Esophagus squamous epithelium (tissue), 5 donors: ENCODE measurements at places on chromosomes 3 and 15.

GRCh38 chr3:150133293-150133692, 162.6 kb upstream of the PFN2 start:
- no peak overlapping the region for H3K4me3 ChIP-seq
- no peaks in the 10 kb centered on the region for H3K36me3 ChIP-seq
- no peak for DNase-seq
- H3K4me1 ChIP-seq: no peaks in the 10 kb centered on the region

- H3K4me1 ChIP-seq: no peaks in the 10 kb centered on the region
- H3K36me3 ChIP-seq: peaks cover 32% of the 10 kb centered on the region
- DNase-seq: no peak
- no peaks in the 10 kb centered on the region for H3K27me3 ChIP-seq
- no peak overlapping the region for H3K27ac ChIP-seq
- no peak overlapping the region for H3K4me3 ChIP-seq
These were observed 37.8 kb downstream of the LARS2 start for GRCh38 chr3:45426161-45426560.

- H3K4me3 ChIP-seq: peak overlapping the region; percentile 95
- H3K27ac ChIP-seq: peak overlapping the region; percentile 80
- H3K4me1 ChIP-seq: peaks cover 5% of the 10 kb centered on the region
- no peaks in the 10 kb centered on the region for H3K36me3 ChIP-seq
These were observed 915 bp upstream of the APH1B start for GRCh38 chr15:63276342-63277037.

GRCh38 chr3:73321286-73321999, 260.0 kb downstream of the EBLN2 start:
- H3K27ac ChIP-seq: no peak overlapping the region
- H3K4me3 ChIP-seq: no peak overlapping the region
- H3K4me1 ChIP-seq: no peaks in the 10 kb centered on the region

- H3K27me3 ChIP-seq: no peaks in the 10 kb centered on the region
- H3K36me3 ChIP-seq: no peaks in the 10 kb centered on the region
- no peak overlapping the region for H3K27ac ChIP-seq
- H3K4me3 ChIP-seq: no peak overlapping the region
- no peak for DNase-seq
These were observed 164.5 kb downstream of the WNT7A start for GRCh38 chr3:13715167-13715954.
